ENCODE measurements at places on chromosomes 7 and 10. TPM values are rescaled to one million over a fixed set of nuclear protein-coding genes. Genes with fewer than 3 reads are reported as not detected.
A peak's percentile ranks its signal among the peaks of the same experiment; 100 is the strongest.

The KEL gene
- total RNA-seq = 0.09 TPM

- no peak for DNase-seq
Observed at GRCh38 chr7:64997927-64998391, 7.1 kb upstream of the ZNF117 start.

DNA sequence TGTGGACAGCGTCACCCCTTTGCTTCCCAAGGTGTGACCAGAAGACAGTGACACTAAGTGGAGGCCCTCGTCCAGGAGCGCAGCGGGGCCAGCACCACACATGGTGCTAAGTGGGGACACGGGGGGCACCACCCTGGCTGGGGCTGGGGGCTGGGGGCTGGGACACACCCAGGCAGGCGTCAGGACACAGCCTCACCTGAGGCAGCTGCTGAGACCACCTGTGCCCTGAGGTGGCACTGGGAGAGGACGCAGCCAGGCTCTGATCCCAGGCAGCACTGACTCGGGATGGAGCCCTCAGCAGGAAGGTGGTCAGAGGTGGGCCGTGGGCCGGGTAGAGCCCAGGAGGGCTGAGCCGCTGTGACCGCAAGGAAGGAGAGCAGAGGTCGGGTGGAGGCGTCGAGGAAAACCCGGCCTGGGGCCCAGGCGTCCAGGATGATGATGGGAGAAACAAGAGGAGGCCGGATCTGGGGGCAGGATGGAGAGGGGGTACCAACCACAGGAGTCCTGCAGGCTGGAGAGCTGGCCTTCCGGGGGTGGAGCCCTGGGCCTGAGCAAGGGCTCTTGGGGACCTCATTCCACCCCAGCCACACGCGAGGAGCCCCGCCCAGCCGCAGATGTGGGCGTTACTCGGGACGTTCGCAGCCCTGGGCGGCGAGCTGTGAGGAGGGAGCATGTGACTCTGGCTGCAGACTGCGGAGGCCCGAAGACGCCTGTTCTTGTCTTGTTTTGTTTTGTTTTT, 22.5 kb downstream of the LRRC27 start:
- no peak for DNase-seq

DNA sequence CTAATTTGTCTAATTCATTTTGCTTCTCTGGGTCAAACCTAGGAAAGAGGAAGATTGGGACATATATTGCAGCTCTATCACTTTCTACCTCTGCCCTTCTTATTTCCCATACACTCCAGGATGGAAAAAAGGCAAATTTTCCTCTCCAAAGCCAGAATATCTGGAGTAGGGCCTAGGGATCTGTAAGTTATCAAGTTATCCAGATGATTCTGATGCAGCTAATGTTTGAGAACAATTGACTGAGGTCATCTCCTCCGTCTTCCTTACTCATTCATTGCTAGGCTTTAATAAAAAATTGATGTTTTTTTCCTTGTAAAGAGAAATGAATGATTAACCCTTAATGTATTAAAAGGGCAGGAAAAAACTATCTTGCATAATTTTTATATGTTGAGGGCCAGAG, 211.9 kb upstream of the GLI3 start:
- DNase-seq = no peak

- DNase-seq = no peak
Observed at GRCh38 chr10:60496181-60496580, 106.5 kb upstream of the ANK3 start.

GRCh38 chr10:113782367-113782766, 30.9 kb downstream of the PLEKHS1 start:
- DNase-seq = no peak

The TMEM130 gene
- not detected for total RNA-seq

The STEAP4 gene
- 3.0 TPM for total RNA-seq

The FBXL13 gene
- total RNA-seq = 0.70 TPM

DNA sequence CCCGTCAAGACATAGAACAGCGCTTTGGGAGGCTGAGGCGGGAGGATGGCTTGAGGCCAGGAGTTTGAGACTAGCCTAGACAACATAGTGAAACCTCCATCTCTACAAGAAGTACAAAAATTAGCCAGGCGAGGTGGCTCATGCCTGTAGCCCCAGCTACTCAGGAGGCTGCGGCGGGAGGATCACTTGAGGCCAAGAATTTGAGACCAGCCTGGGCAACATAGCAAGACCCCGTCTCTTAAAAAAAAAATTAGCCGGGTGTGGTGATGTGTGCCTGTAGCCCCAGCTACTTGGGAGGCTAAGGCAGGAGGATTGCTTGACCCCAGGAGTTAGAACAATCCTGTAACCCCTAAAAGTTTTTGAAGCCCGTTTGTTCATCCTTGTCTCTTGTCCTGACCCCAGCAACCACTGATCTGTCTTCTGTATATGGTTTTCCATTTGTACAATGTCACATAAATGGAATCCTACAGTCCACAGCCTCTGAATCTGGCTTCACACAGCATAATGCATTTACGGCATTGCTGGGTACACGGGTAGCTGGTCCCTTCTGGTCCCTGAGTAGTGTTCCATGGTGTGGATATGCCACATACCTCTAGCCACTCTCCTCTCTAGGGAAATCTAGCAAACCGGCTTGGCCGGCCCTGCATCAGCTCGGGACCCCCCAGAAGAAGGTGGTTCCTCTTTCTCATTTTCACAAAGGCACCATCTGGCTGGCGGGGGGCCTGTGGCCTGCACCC, 8.4 kb downstream of the GTF2IRD1 start:
- no peak for DNase-seq

DNA sequence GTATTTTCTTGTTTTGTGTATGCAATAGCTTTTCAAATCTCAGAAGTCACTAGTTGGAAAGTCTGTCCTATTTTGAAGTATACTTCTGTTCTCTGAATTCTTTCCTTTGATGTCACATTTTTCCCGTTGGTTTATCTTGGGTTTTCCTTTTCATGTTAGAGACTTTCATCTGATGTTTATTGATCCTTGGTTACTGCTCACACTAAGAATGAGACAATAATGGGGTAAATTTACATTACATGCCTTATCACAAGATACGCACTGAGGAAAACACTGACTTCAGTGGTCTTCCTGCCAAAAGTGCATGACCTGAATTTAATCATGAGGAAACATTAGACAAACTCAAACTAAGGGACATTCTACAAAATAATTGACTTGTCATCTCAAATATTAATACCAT, 63.5 kb upstream of the C1GALT1 start:
- no peak for DNase-seq

- peak; percentile 84 for DNase-seq
Observed at GRCh38 chr10:132447446-132448247, 50.6 kb downstream of the PWWP2B start.

DNA sequence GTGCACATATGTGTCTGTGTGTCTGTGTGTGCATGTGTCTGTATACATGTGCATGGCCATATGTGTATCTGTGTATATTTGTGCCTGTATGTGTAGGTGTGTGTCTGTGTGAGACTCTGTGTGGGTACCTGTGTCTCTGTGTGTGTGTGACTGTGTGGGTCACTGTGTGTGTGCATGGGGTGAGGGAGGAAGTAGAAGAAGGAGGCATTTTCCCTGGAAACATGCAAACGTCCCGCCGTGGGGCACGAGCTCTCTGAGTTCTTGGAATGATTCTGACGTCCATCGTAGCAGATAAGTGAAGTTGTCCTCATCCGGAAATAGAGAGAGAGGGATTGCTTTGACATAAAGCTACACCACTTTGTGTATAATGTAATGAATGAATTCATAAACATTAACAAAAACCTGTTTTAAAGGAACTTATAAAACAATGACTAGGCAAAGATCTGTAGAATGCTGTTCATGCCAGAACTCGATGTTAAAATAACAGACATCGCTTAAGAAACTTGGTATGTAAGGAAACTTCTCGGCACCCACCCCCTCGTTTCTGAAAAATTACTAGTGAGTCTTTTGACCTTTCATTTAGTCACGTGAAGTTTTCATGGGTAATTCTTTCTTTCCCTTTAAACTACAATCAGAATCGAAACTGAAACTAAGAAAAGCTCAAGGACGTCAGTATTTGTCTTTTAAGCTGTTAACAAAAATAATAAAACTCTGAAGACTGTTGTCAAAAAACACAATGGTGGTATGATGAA, 43.6 kb upstream of the KLF6 start:
- DNase-seq = no peak

The COG5 gene
- total RNA-seq = 54.2 TPM

The IL2RA gene
- 3.4 TPM for total RNA-seq

The PNLIPRP2 gene
- total RNA-seq = not detected

GRCh38 chr7:1927937-1928644, 258.0 kb downstream of the ELFN1 start:
- no peak for DNase-seq

The TDRD1 gene
- total RNA-seq = 0.09 TPM

DNA sequence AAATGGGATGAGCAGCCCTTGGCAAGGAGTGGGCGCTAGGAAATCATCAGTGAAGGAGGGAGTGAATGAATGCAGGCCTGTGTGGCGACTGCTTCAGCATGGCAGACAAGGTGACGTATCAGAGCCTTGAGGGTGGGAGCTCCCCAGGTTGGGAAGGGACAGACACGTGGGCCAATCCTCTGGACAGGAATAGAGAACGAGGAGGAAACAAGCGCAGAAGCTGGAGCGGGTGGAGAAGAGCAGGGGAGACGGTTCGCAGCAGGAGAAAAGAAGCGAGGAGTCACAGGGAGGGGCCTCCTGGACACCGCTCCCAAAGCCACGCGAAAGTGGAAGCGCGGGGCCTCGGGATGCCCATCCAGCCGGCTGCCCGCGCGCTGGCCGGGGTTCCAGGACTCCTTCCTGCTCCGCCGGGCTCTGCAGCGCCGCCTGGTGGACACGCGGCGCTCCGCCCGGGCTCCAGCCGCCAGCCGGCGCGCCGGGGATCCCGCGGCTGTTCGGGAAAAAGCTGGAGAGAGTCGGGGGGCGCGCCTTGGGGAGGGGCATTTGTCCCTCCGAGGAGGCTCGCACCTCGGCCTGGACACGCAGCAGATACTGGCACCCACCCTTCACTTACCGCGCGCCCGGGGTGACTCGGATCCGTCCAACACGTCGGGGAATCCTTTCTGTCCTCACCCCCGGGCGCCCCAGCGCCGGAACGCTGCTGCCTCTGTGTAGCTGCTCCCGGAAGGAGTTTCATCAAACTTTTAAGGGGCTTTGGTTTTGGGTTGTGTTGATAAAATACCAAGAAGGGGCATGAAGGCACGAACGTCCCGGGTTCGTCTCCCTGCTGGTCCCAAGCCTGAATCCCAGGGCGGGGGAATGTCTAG, 6.3 kb downstream of the ZNF503 start:
- DNase-seq = no peak

The INPP5A gene
- 38.6 TPM for total RNA-seq

DNA sequence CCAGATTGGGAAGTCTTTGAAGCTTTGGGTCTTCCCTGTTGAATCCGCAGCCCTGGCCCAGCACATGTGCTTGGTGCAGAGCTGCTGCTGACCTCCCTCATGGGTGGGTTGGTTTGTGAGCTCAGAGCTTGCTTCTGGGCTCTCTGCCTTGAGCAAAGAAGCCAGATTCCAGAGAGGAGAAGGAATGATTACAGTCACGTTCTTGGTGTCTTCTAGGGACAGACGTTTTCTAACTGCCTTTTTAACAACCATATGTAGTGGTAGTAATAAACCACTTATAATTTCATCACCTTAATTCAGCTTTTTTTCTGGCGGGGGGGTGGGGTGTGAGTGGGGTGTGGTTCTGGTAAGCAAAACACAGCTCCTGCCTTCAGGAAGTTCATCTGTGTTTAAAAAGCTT, 39.5 kb downstream of the LRMDA start:
- no peak for DNase-seq

The SUGCT gene
- 0.40 TPM for total RNA-seq

GRCh38 chr7:74093671-74094223, 10.1 kb downstream of the LIMK1 start:
- no peak for DNase-seq

GRCh38 chr7:17524746-17525145, 226.3 kb downstream of the AHR start:
- no peak for DNase-seq

DNA sequence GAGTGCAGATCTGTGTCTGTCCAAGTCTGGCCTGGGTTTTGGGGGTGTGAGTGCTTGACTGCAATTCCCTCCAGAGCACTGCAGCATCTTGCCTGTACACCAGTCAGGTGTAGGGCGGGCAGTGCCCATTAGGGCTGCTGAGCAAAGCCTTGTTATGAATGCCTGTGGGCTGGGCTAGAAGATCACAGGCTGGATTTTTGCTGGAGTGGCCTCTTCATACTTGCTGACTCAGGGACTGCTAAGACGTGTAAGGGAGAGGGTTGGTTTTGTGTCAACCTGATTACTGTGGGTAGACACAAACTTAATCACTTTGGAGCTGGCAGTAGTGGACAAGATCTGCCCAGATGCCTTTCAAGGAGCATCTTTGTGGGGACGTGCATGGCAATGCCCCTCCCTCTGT, 29.6 kb downstream of the DMBT1 start:
- no peak for DNase-seq

GRCh38 chr10:114967071-114967470, 29.1 kb downstream of the TRUB1 start:
- DNase-seq = no peak

DNA sequence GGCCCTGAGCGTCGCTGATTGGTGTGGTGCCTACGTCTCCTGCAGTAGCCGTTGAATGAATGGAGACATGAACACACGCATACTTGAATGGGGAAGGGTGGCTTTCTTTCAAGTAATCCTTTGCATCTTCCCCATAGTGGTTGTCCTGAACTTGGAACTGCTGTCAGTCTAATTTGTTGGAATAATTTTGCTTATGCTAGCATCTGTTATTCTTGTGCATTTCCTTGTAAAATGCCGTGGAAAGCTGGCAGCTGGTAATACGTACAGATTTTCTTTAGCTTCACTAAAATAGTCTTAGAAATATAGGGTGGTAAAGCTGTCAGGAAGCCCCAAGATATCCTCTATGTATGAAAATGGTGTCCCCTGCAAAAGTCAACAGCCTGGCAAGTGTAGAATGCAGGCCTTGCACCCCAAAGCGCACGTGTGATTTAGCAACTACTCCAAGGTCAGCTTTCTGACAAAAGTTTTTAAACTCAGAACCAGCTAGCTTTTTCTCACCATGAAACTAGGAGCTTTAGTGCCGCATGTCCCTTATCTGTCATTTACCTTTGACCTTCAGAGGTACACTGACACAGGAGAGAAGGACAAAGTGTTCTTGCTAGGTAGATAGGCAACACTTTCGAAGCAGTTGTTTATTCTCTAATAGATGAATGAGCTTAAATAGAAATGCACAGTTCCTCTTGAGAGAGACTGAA, 70.8 kb downstream of the RBM33 start:
- DNase-seq = no peak

GRCh38 chr10:116880716-116881482, 31.6 kb downstream of the ENO4 start:
- no peak for DNase-seq

- no peak for DNase-seq
Observed at GRCh38 chr10:69363666-69364065, 53.1 kb downstream of the TACR2 start.

The RARRES2 gene
- total RNA-seq = not detected

GRCh38 chr7:93367254-93367653, 135.1 kb downstream of the VPS50 start:
- no peak for DNase-seq

The PRR15 gene
- not detected for total RNA-seq

The CALY gene
- total RNA-seq = not detected

GRCh38 chr10:30583778-30584415, 45.7 kb downstream of the LYZL2 start:
- DNase-seq = peak; percentile 24
